ENCODE measurements at places on chromosomes 16 and 17.

- no peak for DNase-seq
Measured at GRCh38 chr16:81521141-81521626, 76.6 kb downstream of the CMIP start.

DNA sequence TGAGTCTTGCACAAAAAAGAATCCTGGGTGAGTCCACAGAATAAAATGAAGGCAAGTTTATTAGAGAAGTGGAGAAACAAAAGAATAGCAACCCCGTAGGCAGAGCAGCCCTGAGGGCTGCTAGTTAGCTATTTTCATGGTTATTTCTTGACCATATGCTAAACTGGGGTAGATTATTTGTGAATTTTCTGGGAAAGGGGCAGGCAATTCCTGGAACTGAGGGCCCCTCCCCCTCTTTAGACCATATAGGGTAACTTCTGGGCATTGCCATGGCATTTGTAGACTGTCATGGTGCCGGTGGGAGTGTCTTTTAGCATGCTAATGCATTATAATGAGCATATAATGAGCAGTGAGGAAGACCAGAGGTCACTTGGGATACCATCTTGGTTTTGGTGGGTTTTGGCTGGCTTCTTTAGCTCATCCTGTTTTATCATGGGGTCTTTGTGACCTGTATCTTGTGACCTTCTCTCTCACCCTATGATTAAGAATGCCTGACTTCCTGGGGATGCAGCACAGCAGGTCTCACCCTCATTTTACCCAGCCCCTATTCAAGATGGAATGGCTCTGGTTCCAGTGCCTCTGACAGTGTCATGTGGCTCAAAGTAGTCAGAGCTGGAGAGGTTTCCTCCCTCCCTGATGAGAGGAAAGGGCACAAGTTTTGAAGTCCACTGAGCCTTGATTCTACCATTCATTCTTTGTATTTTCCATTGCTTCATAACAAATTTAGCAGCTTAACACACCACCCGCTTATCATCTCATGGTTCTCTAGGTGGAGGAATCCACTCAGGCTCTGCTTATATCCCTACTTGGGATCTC is 55.7 kb upstream of the LGALS9 start:
- DNase-seq = no peak

DNA sequence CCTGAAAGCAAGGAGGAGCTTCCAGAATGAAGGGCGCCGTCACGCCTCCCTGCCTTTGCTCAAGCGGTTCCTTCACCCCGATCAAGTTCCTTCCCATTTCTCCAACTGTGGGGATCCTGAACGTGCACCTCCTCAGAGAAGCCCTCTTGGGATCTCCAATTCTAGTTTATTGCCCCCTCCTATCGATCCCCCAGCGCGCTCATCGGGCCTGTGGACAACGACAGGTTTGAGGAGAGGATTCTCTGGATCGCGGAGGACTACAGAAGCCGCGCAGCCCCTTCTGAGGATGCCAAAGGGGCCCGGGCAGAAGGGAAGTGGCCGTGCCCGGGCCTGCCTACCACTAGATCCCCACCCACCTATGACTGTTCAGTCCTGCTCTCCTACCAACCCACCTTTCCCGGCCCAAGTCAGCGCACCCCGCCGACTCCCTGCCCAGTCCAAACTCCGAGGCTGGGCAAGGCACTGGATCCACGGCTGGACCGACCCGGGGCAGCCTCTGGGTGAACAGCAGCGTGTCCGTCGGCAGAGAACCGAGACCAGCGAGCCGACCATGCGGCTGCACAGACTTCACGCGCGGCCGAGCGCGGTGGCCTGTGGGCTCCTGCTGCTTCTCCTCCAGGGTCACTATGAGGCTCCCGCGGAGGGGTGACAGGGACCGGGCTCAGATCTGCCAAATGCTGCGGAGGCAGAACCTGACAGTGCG is 12.8 kb upstream of the CES3 start:
- DNase-seq = no peak

- DNase-seq = no peak
Measured at GRCh38 chr16:50724306-50724705, 17.6 kb upstream of the CYLD start.

GRCh38 chr16:89031715-89032659 is 55.0 kb upstream of the CBFA2T3 start:
- no peak for DNase-seq

DNA sequence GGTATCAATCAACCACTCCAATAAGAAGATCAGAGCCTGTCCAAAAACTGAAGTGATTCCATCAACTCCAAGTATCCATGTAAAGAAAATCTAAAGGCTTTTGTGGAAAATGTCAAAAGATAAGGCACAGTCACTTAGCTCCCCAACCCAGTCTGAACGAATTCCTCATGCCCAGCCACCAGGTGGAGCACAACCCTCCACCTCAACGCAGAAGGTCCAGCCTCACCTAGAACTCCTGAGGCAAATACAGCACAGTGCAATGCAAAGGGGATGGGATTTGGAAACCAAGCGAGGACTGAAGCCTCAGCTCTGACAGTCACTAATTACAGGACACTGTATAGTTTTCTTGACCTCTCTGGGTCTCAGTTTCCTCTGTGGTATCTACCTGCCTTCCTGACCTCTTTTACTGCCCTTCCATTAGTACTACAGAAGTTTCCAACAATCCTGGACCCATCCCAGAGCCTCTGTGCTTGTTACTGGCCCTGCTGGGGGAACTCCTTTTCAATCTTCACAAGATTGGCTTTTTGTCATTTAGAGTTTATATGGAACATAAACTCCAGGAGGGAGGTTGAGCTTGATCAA is 2.0 kb downstream of the NCBP3 start:
- no peak for DNase-seq

DNA sequence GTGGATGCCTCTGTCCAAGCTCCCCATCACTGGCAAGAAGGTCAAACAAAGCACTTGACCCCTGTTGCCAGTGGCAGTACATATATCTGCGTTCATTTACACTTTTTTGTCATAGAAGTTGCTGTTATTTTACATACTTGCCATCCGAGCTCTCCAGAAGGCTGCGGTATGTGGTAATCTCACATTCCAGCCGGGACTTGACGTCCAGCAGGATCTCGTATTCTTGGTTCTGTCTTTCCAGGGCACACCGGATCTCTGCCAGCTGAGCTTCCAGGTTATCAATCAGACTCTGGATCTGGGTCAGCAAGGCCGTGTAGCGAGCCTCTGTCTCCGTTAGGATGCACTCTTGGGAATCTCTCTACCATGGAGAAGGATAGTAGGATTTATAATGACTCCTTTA is 6.6 kb downstream of the KRT39 start:
- DNase-seq = no peak

- no peak for DNase-seq
Measured at GRCh38 chr17:50248255-50248654, 26.0 kb upstream of the TMEM92 start.

DNA sequence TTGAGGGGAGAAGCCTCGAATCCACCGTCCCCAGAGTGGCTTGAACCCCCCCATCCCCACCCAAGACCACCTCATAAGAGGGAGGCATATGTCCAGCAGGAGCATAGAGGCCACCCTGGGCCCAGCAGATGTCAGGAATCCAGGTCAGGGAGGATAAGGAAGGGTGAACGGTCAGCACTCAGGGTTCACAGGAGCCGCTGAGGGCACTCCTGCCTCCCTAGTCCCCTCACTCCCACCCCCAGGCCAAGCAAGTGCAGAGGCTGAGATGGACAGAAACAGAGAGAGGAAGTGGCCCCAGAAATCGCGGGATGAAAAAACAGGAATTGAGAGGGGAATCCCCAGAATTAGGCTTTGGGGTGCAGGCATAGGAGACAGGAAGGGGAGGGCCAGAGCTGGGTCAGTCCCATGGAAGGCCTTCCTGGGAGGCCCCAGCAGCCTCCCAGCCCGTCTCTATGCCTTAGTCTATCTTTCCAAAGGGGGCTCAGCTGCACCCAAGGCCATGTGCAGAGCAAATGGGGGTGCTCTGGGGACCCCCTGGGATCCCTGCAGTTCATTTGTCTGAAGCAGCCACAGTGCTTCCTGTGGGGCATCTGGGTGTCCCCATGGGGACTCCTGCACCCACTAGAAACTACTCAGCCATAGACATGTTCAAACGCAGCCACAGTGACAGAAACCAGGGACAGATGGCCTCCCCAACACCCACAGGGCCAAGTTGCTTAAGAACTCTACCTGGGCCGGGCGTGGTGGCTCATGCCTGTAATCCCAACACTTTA is 1.7 kb downstream of the CMTM3 start:
- DNase-seq = no peak

GRCh38 chr17:80952291-80952690 is 39.4 kb upstream of the CHMP6 start:
- no peak for DNase-seq

- no peak for DNase-seq
Measured at GRCh38 chr17:27413315-27413714, 42.9 kb upstream of the KSR1 start.

- no peak for DNase-seq
Measured at GRCh38 chr17:78679495-78680395, 102.3 kb downstream of the CYTH1 start.

DNA sequence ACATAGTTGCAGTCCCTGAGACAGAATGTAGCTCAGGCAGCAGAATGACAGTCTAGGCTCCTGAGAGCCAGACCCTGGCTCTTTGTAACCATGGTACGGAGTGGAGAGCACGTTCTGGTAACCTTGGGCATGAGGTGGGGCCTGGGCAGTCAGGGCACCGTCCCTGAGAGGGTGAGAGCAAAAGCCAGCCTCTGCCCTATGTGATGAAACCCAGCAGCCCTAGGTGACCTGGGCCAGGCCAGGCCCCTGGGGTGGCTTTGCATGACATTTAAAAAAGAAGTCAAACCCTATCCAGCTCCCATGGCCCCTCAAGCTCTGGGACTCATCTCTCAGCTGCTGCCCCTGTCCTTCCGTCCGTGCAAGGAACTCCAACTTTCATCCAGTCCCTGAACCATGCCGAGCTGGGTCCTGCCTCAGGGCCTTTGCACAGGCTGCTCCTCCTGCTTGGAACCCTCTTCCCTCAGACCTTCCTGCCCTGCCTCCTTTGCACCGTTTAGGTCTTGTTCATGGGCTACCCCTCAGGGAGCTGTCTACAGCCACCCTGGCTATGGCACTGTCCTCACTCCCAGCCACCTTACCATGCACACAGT is 188.6 kb downstream of the NTN1 start:
- DNase-seq = no peak

- DNase-seq = no peak
Measured at GRCh38 chr16:74691093-74691855, 9.4 kb downstream of the MLKL start.

- no peak for DNase-seq
Measured at GRCh38 chr16:84922351-84923120, 88.8 kb downstream of the ZDHHC7 start.

- no peak for DNase-seq
Measured at GRCh38 chr16:2467528-2468232, 3.4 kb upstream of the NTN3 start.

GRCh38 chr17:73803964-73804435 is 159.8 kb upstream of the SDK2 start:
- DNase-seq = no peak

DNA sequence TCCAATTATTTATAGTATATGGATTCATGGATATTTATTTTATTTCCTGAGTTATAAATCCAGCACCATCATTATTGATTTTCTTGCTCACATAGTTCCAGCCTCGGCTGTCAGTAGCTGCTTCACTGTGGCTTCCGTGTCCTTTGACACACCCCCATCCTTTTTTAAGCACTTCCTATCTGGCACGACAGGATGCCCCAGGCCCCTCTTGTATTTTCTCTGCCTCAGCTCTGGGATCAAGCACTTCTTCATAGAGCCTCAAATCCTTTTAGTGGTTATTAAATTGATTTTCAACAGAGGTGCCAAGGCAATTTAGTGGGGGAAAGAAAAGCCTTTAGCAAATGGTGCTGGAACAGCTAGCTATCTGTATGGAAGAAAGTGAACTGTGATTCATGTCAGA is 59.8 kb downstream of the GAN start:
- no peak for DNase-seq

- no peak for DNase-seq
Measured at GRCh38 chr17:50307654-50308053, 33.4 kb downstream of the TMEM92 start.

GRCh38 chr16:1669698-1670097 is 8.4 kb upstream of the JPT2 start:
- no peak for DNase-seq

- DNase-seq = no peak
Measured at GRCh38 chr16:24540602-24541210, 1.3 kb downstream of the RBBP6 start.

DNA sequence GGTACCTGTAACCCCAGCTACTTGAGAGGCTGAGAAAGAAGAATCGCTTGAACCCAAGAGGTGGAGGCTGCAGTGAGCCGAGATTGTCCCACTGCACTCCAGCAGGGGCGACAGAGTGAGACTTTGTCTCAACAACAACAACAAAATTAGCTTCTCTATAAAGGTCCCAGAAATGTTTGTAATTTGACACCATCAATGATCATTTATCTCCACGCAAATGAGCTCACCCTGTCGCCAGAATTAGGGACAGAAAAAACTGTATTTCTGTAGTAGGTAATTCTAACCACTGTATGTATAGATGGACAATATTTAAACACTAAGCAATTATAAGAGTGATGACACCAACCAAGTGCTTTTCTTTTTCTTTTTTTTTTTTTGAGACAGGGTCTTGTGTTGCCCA is 10.7 kb downstream of the C17orf78 start:
- DNase-seq = no peak

DNA sequence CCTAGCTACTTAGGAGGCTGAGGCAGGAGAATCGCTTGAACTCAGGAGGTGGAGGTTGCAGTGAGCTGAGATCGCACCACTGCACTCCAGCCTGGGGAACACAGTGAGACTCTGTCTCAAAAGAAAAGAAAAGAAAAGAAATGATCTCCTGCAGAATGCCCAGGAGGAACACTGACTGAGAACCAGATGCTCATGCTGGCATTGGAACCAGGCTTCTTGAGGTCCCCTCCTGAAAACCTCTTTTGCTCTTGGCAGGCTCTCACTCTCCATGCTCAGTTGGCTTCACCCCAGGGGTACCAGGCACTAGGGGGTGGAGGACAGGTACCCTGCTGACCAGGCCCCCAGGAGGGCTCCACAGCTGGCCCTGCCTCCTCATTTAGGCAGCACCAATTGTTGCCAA is 8.5 kb upstream of the TNFRSF17 start:
- DNase-seq = no peak

DNA sequence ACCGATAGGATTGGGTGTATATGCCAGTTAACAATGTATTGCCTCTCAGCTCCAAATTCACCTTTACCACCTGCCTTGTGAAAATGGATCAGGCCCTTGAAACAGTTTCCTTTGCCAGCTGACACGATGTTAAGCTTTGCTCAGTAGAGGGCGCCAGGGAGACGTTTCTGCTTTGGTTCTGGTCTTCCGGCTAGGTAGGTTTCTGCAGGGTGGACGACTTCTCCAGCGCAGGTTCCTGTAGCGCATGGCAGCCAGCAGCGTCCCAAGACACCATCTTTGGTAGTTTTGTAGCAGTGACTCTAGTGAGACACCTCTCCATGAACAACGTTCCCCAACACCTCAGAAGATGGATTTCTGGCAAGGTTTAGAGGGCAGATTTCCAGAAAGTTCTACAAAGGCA is 24.0 kb downstream of the SYCE1L start:
- no peak for DNase-seq

GRCh38 chr17:51103050-51103449 is 17.6 kb downstream of the SPAG9 start:
- DNase-seq = no peak

GRCh38 chr16:22614271-22614947 is 103.7 kb downstream of the NPIPB5 start:
- no peak for DNase-seq

All from vagina (tissue), 2 donors.